ENCODE measurements at places on chromosomes 6 and 20.
A peak's percentile ranks its signal among the peaks of the same experiment; 100 is the strongest.

DNA sequence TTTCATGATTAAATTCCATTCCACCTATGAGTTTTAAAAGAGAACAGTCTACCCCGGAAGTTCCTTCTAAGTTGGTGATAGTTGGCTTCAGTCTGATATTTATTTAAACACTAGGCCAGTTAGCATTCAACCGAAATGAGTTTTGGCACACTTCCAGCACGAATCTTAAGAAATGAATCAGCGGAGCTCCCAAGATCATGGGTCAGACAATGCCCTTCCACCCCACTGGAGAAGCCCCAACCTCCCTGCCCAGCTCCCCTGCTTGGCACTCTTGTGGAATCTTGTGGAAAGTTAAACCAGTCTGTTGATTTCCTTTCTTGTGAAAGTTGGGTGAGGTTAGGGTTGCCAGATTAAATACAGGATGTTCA, 64.3 kb downstream of the MKKS start:
- no peak for ATAC-seq

DNA sequence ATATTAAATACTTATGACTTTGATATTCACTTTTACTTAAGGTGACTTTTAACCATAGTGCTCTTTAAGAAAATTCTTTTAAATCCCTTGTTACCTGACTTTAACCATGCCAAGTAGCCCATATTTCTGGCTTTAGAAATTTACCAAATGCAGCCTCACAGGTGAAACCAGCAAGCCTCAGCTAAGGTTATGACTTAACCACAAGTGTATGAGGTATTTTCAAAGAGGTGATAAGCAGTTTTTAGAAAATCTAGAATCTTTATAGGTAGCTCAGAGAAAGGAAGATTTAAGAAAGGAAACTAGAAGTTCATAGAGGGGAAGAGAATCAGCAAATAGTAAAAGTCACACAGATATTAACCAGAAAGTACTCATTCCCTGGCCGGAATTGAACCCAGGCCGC, 661.9 kb upstream of the GJE1 start:
- no peak for ATAC-seq

DNA sequence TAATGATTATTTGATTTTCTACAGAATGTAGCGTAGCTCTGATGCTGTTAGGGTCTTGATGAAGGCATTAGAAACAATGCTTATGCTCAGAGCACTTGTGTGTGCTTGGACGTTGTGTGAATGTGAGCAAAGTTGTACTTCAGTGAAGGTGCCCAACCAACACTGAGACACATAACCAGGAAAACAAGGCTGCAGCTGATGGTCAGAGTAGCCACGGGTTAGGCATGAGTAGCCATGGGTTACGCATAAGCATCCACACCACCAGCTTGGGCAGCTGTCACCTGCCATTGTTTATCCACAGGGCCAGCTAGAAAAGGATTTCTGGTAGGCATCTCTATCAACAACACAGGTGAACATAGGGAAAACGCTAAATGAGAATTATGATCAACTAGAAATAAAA, 326.6 kb downstream of the NRN1 start:
- no peak for ATAC-seq

- no peak for ATAC-seq
These were observed 5.0 kb downstream of the BRD2 start for GRCh38 chr6:32973144-32974015.

DNA sequence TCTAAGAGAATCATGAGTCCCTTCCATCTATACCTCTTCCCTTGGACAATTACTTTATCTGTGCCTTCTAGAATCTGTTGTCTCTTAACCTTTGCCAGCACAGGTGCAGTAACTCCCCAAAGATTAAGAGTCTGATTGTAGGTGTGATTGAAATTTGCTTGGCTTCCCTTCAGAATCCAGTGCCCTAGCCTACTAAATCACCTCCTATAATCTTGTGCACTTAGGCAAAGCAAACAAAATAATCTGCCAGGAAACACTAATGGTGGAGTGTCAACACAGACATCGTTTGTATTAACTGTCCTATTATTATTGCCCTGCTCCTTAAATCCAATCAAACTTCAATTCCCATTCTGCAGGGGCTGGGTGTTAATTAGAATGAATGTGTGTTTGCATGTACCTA, 28.0 kb downstream of the ID4 start:
- ATAC-seq, result no peak

GRCh38 chr6:25934735-25935313, 4.3 kb upstream of the SLC17A2 start:
- ATAC-seq, result no peak

DNA sequence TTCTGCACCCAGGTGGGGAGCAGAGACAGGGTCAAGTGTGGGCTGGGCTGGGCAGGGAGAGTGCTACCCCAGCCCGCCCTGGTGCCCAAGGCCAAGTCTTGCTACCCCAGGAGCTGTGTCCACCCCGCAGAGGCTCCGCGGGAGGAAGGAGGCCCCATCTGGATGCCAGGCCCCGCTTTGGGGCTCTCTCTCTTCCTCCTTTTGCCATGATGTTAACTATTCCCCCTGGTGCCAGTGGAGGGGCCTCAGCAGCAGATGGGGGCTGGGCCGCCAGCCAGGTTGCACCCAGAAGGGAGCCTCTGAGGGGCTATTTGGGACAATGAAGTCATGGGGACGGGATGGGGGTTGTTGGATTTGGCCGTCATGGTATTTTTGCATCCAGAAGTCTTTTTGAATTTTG, 9.3 kb downstream of the SLC17A9 start:
- no peak for ATAC-seq

GRCh38 chr6:43770372-43771209, 580 bp downstream of the VEGFA start:
- ATAC-seq, result peak; percentile 30

DNA sequence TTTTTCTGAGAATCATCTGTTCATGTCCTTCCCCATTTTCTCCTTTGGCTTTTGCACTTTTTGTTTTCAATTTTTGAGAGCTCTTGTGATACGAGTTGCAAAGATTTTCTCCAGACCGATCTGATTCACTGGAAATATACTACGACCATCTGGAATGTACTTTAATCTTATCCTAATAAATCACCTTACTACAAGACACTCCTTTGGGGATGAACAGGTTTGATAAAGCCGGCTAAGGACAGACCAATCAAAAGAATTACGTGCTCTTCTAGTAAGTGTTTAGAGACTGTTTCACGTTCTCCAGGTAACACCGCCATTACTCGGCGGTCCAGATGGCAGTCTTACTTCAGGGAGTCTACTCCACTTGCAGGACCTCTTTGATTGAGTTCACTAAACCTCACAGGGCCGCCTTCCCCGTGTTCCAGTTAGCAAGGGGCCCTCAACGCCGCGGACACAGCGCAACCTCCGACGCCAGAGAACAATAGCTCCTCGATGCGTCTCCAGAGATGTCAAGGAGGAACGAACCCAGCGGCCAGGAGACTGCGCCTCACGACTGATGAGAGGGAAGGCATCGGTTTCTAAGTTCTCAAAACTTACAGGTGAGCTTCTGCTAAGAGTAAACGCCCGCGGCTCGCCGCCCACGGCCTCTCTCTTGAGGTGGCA, 920 bp upstream of the WTAP start:
- peak; percentile 50 for ATAC-seq

DNA sequence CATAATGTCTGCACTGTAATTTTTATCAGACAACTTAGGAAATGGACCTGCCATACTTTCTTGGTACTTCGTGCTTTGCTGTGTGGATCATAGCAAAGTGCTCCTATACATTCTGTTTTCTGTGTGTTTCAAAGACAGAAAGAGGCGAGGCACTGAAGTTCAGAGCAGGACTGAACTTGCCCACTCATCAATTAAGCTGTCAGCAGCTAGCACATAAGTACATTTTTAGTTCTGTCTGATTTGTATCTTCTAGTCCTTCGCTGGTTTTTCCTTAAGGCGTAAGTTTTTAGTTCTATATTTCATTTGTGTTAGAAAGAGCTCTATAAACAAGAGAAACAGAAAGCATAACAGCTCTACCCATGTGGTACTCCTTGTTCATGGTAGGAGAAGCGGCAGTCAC, 42.1 kb downstream of the MAP3K4 start:
- no peak for ATAC-seq

GRCh38 chr6:80742481-80742880, 636.0 kb downstream of the BCKDHB start:
- no peak for ATAC-seq

DNA sequence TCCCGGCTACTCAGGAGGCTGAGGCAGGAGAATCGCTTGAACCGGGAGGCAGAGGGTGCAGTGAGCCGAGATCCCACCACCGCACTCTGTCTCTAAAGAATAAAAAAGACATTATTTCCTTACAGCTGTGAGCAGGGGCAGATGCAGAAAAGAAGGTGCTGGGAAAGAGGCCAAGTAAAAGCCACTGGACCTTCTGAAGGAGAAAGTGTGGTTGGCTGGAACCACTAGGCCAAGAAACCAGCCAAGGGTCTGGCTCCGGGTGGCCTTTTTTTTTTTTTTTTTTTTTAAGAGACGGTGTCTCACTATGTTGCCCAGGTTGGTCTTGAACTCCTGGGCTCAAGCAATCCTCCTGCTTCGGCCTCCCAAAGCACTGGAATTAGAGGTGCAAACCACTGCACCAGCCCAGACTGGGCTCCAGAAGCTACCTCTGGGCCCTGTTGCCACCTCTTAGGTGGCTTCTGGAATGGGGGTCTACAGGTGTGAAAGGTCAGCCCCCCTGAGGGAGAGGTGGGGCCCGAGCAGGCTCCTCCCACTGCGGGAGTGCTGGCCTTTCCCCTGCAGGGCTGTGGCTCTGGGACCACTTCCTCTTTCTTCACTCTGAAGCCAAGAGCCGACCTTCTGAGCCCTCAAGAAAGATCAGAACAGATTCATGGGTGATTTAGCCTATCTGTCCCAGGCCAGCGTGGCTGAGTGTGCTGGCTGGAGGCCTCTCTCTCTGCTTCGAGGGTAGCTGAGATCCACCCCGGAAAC, at the start of gene FGD2:
Gene FGD2, plus strand, starts transcription at position 595 of the 750 bp plus-strand sequence. CDS start 163 bp downstream, outside the sequence.
- no peak for ATAC-seq

GRCh38 chr6:80340280-80340679, 233.8 kb downstream of the BCKDHB start:
- no peak for ATAC-seq

DNA sequence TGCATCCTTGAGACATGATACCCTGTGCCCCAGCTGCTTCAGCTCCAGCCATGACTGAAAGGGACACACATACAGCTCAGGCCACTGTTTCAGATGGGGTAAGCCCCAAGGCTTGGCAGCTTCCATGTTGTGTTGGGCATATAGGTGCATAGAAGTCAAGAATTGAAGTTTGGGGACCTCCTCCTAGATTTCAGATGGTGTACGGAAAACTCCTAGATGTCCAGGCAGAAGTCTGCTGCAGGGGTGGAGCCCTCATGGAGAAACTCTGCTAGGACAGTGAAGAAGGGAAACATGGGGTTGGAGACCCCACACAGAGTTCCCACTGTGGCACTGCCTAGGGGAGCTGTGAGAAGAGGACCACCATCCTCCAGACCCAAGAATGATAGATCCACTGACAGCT, 1379.0 kb upstream of the MAP3K7 start:
- no peak for ATAC-seq

DNA sequence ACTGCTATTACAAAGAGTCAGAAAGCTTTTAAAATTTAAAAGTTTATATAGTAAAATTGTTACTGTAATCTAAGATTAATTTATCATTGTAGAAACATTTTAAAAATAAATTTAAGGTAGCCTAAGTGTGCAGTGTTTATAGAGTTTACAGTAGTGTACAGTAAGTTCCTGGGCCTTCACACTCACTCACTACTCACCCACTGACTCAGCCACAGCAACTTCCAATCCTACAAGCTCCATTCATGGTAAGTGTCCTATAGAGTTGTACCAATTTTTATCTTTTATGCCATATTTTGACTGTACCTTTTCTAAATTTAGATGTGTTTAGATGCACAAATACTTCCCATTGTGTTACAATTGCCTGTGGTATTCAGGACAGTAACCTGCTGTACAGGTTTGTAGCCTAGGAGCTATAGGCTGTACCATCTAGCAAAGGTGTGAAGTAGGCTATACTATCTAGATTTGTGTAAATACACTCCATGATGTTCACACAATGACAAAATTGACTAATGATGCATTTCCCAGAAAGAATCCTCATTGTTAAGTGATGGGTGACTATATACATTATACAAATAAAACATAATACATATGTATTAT, 10.2 kb upstream of the TMEM170B start:
- ATAC-seq, result no peak

- no peak for ATAC-seq
These were observed at the start of gene TREML4 for GRCh38 chr6:41228096-41228495. TREML4 (plus strand) TSS chr6:41228349; CDS start chr6:41228428, 79 bp downstream.

- ATAC-seq, result peak; percentile 62
These were observed 2.9 kb downstream of the TFAP2A start for GRCh38 chr6:10411971-10412460.

- no peak for ATAC-seq
These were observed 2.3 kb downstream of the TFAP2C start for GRCh38 chr20:56631318-56631989.

- peak; percentile 38 for ATAC-seq
These were observed 23.5 kb upstream of the IBTK start for GRCh38 chr6:82270881-82271635.

DNA sequence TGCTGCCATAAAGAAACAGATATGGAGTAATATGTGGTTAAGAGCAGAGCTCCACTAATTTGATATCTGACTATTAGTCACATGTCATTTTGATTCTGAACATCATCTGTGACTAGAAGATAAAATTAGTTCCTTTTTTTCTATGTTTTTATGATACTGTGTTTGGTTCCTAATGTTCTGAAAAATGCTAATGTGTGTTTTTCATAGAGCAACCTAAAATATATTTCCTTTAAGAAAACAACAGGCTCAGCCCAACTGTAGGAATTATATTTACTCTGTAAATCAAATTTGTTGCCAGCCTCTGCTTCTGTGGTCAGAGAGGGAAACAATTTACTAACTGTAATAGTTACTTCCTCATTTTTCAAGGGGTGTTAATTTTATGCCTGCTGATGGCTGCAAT, 33.3 kb upstream of the TXLNB start:
- no peak for ATAC-seq

Data from SK-N-SH treated with all-trans-retinoic acid at 6 μM for 48 hours (cell line).